Activated T-helper 1 cell treated with anti-CD3 and anti-CD28 coated beads, Interleukin-12 subunit alpha, Interleukin-12 subunit beta, Interleukin-2, Interleukin-4 antibody, amounts not matched to agents 30 ng/mL and 10 ng/mL and 1 ng/mL, durations not matched to agents 14 hours and 24 hours and 36 hours (primary cell): ENCODE measurements at places on chromosomes 5 and 9. TPM values are rescaled to one million over a fixed set of nuclear protein-coding genes. Genes with fewer than 3 reads are reported as not detected.
A peak's percentile ranks its signal among the peaks of the same experiment; 100 is the strongest.

- H3K4me1 ChIP-seq = no peaks in the 10 kb centered on the region
- no peak overlapping the region for H3K4me3 ChIP-seq
- H3K36me3 ChIP-seq = no peaks in the 10 kb centered on the region
Measured at GRCh38 chr5:102561894-102562760, 63.3 kb upstream of the SLCO6A1 start.

Gene HTR1A
- total RNA-seq = not detected in 2 replicates

DNA sequence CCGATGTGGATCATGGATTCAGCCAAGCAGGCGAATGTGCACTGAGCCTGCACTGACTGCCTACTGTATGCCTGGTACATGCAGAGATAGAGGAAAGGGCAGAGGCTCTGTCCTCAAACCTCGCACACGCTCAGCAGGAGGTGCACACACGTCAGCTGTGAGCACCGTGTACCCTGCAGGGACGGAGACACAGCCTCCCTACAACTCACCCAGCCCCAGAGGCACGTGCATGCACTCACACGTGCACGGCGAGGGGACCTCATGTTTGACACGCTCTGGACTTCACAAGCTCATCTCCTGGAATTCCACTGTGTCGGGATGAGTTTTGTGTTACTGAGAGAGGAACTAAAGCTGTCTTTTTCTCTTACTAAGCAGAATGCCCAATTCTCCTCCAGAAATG lies 48.4 kb downstream of the IRX2 start:
- no peak overlapping the region for H3K27ac ChIP-seq
- H3K4me3 ChIP-seq = no peak overlapping the region
- no peaks in the 10 kb centered on the region for H3K36me3 ChIP-seq
- H3K27me3 ChIP-seq = no peaks in the 10 kb centered on the region

Gene TMEM171
- not detected in 2 replicates for total RNA-seq

DNA sequence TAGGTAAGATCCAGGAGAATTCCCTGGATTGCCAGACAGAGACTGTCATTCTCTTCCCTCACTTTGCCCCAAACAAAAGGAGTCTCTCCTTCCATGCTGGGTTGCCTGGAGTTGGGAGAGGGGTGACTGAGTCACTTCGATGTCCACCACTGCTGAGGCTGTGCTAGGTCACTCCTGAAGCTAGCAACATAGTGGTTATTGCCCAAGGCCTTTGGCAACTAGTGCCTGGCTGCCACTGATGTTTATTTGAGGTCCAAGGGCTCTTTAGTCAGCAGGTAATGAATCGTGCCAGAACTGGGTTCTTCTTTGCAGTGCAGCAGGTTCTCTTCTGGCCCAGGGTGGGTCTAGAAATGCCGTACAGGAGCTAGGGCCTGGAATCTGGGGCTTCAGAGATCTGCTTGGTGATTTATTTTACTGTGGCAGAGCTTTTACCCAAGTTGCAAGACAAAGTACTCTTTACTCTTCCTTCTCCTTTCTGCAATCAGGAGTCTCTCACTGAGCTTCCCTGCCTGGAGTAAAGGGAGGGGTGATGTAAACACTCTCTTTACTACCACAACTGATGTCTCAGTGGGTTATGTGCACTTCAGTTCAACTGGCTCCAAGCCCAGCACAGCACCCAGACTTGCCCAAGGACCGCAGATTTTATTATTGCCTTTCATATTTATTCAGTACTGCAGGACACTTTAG lies 155.7 kb upstream of the SH3GL2 start:
- H3K27ac ChIP-seq = no peak overlapping the region
- no peak for DNase-seq
- H3K27me3 ChIP-seq = no peaks in the 10 kb centered on the region
- no peak overlapping the region for H3K4me3 ChIP-seq
- no peaks in the 10 kb centered on the region for H3K4me1 ChIP-seq

DNA sequence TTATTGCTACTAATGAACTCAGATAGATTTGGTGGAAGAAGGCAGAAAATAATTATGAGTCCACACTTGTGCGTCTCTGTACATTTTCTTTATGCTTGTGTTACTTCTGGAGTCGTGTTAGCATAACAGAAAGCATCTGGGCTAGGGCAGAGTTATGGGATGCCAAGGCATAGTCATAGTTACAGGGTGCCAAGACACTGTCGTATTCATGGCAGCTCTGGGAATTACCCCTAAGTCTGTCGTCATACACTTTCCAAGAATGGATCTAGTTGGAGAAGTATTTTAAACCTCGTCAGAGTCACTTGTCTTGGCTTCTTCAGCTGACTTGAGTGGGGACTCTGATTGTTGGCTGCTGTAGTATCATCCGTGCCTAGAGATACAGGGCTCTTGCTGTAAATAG lies 27.7 kb downstream of the CAMK4 start:
- H3K4me1 ChIP-seq = peaks cover 84% of the 10 kb centered on the region
- no peaks in the 10 kb centered on the region for H3K27me3 ChIP-seq
- H3K4me3 ChIP-seq = no peak overlapping the region
- no peak for DNase-seq
- peaks cover 20% of the 10 kb centered on the region for H3K36me3 ChIP-seq
- peak overlapping the region; percentile 53 for H3K27ac ChIP-seq

DNA sequence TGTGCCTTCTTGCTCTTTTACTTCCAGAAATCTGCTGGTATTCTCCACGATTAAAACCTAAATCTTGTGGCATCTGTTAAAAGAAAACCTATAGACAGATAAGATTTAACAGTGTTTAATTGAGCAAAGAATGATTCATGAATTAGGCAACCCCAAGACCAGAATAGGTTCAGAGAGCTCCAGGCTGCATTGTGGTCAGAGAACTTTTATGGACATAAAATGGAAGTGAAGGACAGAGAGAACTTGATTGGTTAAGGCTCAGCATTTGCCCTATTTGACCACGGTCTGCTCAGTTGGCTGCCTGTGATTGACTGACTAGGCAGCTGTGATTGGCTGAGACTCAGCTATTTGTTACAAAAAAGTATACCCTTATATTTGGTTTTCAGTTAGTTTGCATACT lies 10.4 kb upstream of the SLC36A2 start:
- H3K4me1 ChIP-seq = no peaks in the 10 kb centered on the region
- H3K4me3 ChIP-seq = no peak overlapping the region
- no peak for DNase-seq
- no peaks in the 10 kb centered on the region for H3K27me3 ChIP-seq
- H3K36me3 ChIP-seq = no peaks in the 10 kb centered on the region
- no peak overlapping the region for H3K27ac ChIP-seq

Gene DOCK2
- total RNA-seq = 214 and 216 TPM in 2 replicates

- H3K27me3 ChIP-seq = peaks cover 6% of the 10 kb centered on the region
- H3K4me1 ChIP-seq = peaks cover 9% of the 10 kb centered on the region
- H3K27ac ChIP-seq = no peak overlapping the region
- H3K4me3 ChIP-seq = no peak overlapping the region
- H3K36me3 ChIP-seq = peaks cover 3% of the 10 kb centered on the region
Measured at GRCh38 chr5:149024477-149024876, 38.4 kb downstream of the SH3TC2 start.
